ENCODE measurements at places on chromosomes 6 and 20.
A peak's percentile ranks its signal among the peaks of the same experiment; 100 is the strongest.

DNA sequence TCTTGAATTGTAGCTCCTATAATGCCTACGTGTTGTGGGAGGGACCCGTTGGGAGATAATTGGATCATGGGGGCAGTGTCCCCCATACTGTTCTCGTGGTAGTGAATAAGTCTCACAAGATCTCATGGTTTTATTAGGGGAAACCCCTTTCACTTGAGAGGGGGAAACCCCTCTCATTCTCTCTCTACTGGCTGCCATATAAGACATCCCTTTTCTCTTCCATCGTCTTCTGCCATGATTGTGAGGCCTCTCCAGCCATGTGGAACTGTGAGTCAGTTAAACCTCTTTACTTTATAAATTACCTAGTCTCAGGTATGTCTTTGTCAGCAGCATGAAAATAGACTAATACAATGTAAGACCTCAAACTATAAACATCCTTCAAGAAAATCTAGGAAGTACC lies 23.1 kb downstream of the PAQR8 start:
- DNase-seq: no peak

DNA sequence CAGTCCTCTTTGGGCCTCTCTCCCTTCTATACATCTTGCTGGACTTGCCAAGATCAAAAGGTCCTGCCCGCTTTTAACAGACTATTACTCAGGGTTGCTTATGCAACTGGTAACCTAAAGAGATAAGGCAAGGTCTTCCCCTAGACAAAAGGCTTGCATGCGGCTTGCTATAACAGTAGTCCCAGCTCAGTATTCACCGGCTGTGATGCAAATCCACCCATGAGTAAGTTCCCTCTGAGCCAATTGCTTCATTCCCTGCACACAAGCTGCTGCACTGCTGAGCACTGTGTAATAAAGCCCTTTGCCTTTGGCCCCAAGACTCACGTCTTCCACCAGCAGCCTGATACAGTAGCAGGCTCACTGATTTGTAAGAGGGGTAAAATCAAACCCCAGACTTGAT lies 363.8 kb downstream of the PRKN start:
- DNase-seq: no peak

DNA sequence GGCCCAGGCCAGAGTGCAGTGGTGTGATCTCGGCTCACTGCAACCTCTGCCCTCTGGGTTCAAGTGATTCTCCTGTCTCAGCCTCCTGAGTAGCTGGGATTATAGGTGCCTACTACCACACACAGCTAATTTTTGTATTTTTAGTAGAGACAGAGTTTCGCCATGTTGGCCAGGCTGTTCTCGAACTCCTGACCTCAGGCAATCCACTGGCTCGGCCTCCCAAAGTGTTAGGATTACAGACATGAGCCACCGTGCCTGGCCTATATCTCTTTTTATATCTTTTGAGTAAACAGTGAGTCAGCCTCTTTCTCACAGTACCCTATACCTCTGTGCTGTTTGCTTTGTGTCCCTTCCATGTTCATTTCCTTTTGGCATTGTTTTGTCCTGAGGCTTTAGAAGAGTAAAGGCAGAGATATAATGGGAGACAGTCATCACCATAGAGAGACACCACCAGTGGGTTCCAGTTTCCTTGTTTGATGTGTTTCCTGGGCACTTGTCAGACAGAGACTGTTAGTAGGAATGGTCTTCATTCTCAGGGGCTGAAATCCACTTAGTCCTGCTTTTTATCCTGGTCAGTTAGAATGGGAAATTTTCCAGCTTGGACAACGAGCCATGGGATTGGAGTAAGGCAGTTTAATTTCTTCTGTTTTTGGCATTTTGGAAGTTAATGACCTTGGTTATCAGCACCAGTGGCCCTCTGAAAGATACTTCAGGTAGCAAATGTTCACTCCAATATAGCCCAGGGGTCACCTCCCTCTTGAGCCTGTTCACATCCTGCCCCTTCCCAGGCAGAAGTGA lies 32.2 kb upstream of the ASXL1 start:
- DNase-seq: peak; percentile 74

DNA sequence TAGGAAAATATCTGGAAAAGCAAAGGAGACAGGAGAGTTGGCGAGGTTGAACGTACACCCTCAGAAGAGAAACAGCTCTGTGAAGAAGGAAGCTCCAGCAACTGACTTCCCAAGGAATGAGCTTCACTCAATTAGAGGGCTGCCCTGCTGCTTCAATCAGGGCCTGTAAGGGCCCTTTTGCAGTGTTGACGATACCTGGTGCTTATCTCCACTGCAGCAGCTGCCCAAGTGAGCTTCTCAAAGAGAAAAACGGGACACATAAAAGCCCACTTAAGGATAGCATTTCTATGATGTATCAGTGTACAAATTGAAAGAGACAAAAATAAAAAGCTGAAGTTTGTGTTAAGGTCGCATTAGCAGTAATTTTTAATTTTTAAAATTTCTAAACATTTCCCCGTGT lies 16.4 kb downstream of the SEC63 start:
- no peak for DNase-seq

- DNase-seq: no peak
Measured at GRCh38 chr6:84263557-84263956, 36.1 kb upstream of the CEP162 start.

GRCh38 chr6:40097590-40097989 lies 163.3 kb upstream of the MOCS1 start:
- DNase-seq: no peak

DNA sequence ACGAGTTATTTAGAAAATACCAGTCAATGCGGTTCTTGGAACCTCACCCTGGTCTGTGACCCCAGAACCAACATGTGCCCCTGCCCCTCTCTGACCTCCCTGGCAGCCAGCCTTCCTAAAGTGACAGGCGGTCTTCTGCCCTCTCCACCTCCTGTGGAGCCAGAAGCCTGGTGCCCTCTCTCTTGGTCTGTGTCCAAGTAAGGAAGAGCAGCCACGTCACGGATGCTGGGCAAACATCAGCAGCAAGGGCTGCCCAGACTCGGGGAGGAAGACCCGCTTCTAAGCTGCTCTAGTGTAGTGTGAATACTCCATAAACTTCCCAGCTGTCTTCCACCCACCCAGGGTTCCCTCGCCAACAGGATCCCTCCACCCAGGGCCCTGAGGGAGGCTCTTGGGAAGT lies 272.4 kb downstream of the BMP7 start:
- no peak for DNase-seq

GRCh38 chr6:125273965-125274364 lies 27.8 kb downstream of the HDDC2 start:
- peak; percentile 17 for DNase-seq

- no peak for DNase-seq
Measured at GRCh38 chr6:169406034-169406433, 152.4 kb upstream of the THBS2 start.

DNA sequence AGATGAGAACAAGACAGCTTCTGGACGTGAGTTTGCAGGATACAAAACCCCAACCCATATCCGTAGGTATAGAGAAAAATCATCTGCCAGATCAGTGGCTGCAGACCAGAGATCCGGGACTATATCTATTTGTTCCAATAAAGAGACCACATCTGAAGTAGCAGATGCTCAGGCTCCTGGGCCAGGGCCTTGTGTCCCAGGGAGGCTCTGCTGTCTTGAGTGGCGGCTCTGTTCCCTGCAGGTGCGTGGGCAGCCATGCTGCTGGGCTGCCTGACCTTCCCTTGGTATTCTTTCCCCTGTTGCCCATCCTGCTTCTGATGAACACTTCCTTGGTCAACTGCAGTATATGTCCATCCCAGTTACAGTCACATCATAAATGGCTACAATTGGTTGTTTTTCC lies 34.9 kb downstream of the ERMARD start:
- no peak for DNase-seq

All from fibroblast of skin of right biceps (primary cell).